Left kidney (tissue), 8 donors: ENCODE measurements at places on chromosomes 5 and 9. TPM values are rescaled to one million over a fixed set of nuclear protein-coding genes. Genes with fewer than 3 reads are reported as not detected.

DNA sequence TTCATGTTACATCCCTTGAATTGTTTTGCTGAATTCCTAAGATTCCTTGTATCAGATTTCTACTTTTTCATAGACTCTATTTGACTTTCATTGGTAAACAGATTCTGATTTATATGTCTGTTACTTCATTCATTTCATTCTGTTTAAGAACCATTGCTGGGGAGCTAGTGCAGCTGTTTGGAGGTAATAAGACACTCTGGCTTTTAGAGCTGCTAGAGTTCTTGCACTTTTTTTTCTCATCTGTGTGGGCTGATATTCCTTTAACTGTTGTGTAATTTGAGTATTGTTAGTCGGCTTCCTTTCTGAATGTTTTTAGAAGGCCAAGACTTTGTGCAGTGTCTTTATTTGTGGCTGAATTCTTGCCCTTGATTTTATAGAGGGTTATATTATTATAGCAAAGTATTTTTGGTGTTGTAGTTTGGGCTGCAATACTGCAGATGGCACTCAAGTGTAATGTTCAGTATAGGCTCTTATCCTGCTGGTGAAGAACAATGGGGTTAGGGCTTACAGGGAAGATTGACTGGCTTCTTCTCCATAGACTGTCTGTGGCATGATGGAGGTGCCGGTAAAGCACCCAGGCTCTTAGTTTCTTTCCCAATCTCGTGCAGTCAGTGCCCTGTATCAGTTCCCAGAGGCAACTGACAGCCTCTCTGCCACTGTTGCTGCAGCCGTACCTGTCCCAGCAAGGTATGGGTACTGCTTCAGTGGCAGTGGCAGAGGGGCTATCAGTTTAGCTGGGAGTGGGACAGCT, 162.2 kb downstream of the OXCT1 start:
- DNase-seq: no peak

DNA sequence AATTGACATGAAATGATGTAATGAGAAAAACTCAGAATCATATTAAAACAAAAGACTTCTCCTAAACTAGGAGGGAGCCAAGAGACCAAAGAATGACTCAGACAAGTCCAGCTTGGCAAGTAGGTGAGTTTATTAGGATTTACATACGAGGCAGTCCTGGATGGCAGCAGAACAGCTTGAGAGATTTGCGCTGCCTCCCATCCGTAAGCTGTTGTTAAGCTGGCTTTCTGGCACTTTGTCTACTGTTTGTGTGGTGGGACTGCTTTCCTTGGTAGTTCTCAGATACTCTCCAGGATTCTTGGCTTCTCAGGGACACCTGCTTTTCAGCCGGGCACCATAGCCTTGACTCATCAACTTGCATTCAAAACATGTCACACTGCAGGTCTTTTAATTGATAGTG, 57.6 kb downstream of the COX7C start:
- no peak for DNase-seq

- DNase-seq: no peak
Measured at GRCh38 chr5:14415024-14415697, 166.4 kb upstream of the OTULINL start.

DNA sequence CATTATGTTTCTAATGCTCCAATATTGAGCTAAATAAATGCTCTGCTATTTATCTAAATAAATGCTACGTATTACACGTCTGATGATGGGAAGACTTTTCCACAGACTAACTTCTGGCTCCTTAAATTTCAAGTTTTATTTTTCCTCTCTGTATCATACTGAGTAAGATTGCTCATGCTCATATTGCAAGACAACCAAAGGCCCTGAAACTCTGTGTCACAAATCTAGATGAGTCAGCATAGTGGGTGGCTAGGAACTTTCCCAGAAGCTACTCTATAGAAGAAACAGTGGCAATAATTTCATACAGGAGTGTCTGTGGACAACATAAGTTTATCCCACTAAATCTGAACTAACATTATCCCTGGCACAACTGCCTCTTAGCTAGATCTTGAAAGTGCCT, 53.0 kb upstream of the RFX3 start:
- DNase-seq: no peak

The INSYN2B gene
- 1.7 TPM for polyA plus RNA-seq

The LRRTM2 gene
- 1.9 TPM for polyA plus RNA-seq

DNA sequence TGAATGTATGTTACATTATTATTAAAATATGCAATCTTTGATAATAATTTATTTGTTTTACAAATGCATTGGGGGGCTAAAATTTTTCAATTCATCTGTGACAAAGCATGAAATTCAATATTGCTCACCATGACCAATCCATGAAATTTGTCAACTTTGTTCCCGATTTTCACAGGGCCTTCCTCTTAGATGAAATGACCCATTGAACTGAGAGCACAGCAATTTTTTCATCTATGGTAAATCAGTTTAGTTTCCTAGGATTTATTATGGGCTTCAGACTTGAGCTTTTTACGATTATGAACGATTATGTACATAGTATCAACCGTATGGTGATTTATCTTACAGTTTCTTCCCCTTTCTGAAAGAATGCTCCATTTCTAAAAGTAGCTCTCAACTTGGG, 157.3 kb downstream of the KIAA0825 start:
- no peak for DNase-seq

The OLFM1 gene
- 3.3 TPM for polyA plus RNA-seq

GRCh38 chr5:2174538-2174937, 291.8 kb upstream of the IRX4 start:
- DNase-seq: no peak

DNA sequence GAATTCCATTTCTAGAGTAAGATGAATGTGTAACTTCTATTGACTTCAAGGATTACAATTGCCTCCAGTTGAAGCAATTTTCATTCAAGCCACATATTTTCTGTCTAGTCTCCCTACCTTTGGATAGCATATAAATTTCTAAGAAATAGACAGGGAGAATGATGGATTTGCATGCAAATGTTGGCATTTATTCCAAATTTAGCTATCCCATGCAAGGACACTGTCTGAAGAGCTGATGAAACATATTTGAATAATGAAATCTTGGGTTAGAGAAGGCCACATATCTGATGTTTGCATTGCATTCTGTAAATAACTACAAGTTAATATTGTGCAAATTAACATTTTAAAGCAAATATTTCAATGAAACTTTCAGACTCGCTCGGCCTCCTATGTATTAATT, 36.0 kb upstream of the NAA35 start:
- no peak for DNase-seq

DNA sequence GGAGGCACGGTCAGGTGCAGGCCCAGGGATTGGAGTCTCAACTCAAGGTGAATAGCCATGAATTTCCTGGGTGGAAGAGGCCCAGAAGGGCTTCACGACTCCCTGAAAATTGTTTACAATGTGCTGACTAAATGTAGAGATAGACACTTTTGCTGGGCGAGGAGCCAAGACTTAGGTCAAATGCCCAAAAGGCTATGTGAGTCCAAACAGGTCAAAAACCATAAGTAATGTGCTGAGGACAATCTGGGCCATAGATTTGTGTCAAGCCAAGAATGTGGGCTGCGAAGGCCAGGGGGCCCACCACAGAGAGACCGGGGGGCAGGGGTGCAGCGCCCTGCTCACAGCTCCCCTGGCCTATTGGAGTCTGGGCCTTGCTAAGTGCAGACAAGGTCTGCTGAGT, 197.8 kb downstream of the HSPA4 start:
- DNase-seq: no peak

DNA sequence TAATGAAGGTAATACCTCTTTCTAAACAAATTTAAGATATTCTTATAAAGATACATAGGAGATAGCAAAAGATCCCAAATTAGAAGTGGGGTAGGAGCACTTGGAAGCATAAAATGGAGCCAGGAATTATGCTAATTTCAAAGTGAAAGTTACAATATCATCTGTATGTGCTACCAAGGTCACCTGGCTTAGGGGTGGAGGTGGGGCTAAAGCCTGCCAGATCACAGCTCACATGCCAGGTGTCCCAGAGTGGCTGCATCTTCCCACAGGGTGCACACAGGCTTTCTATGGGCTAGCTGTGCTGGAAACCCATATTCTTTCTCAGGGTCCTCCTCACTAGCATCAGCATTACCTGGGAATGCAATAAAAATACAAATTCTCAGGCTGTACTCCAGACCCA, 118.2 kb upstream of the TXNDC8 start:
- no peak for DNase-seq

- no peak for DNase-seq
Measured at GRCh38 chr5:113384782-113385285, 50.0 kb downstream of the TSSK1B start.

The DMRTA1 gene
- polyA plus RNA-seq: 1.4 TPM

- DNase-seq: no peak
Measured at GRCh38 chr5:35898952-35899660, 39.3 kb downstream of the CAPSL start.

The PCDHGA6 gene
- polyA plus RNA-seq: 8.1 TPM

DNA sequence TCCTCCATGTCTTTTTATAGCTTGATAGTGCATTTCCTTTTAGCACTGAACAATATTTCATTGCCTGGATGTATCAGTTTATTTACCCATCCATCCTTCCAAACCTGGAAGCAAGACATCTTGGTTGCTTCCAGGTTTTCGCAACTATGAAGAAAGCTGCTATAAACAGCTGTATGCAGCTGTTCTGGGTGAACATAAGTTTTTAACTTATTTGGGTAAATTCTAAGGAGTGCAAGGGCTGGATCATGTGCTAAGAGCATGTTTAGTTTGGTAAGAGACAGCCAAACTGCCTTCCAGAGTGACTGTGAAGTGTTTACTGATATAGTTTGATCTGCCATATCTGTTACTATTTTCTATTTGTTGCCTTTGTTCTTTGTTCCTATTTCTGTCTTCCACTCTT, 58.5 kb downstream of the CSF2 start:
- no peak for DNase-seq

GRCh38 chr5:67267512-67268216, 71.1 kb upstream of the CD180 start:
- no peak for DNase-seq

- no peak for DNase-seq
Measured at GRCh38 chr9:82247318-82247717, 258.7 kb downstream of the SPATA31D1 start.

GRCh38 chr5:2703615-2704014, 47.9 kb downstream of the IRX2 start:
- DNase-seq: no peak

DNA sequence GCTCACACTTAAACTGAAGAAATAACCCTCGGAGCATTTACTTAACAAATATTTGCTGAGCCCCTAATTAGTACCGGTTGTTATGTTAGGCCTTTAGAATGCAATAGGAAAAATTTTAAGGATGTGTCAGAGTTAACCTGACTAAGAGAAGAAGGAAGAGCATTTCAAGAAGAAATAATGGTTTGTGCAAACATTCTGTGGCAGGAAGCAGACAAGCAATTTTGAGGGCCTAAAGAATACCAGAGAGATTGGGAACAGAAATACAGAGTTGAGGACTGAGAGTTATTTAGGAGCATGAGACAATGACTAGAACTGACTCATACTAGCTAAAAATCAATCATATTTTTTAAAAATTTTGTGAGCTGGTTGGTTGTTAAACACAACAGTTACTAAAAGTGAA, 218.8 kb downstream of the PRR16 start:
- DNase-seq: no peak

- no peak for DNase-seq
Measured at GRCh38 chr5:35832762-35833161, 23.9 kb upstream of the IL7R start.

- DNase-seq: no peak
Measured at GRCh38 chr5:157342822-157343402, 77.0 kb downstream of the CYFIP2 start.

DNA sequence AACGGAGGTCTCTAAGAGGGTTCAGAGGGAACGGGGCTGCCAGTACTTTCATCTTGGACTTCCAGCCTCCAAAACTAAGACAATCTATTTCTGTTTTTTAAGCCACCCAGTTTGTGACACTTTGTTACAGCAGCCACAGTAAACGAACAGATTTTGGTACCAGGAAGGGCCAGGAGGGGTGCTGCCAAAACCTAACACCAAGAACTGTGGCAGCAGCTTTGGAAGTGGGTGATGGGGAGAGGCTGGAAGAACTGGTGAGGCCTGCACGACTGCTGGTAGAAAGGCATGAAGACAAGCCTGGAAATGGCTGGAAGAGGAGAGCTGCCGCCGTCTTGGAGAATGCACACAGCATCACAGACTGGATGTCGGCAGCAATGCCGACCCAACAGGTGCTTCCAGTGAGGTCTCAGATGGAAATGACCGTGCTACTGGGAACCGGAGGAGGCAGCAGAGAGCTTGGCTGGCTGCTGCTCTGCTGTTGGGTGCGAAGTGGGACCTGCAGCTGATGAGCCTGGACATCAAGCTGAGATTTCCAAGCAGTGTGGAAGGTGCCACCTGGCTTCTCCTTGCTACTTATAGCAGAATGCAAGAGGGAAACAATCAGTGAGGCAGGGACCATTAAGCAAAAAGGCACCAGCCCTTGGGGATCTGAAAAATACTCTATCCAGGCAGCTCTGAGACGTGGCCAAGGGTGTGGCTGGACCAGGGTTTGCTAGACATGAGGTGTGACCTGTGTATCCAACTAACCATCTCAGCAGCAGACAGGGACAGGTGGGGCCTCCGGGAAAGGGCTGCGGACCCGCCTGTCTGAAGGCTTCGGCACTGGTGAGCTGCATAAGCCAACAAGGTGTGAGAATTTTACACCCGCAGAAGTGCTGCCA, 4.7 kb upstream of the TMEM210 start:
- no peak for DNase-seq

The FGFR4 gene
- polyA plus RNA-seq: 66.8 TPM

- no peak for DNase-seq
Measured at GRCh38 chr9:70011366-70011765, 32.3 kb upstream of the MAMDC2 start.

- DNase-seq: no peak
Measured at GRCh38 chr5:127536687-127537086, 19.2 kb downstream of the PRRC1 start.

The GNA14 gene
- polyA plus RNA-seq: 16.6 TPM

DNA sequence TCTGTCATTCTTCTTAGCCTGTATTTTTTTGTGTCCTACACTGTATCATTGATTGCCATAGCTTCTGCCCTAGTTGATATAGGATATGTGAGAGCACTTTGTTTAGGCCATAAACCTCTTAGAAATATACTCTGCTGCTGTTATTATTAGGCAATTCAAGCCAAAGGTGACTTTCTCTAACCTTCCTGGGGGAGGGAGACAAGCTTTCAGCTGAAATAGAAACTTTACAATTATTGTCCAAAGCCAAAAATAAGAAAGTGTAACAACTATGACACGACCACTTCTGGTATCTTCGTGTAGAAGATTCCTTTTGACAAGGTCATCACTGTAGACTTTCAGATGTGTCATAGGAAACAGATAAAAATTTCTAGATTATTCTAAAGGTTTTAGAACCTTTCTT, 12.2 kb upstream of the CSNK1A1 start:
- DNase-seq: no peak

GRCh38 chr5:132027027-132027426, 15.6 kb upstream of the ACSL6 start:
- no peak for DNase-seq
